ENCODE measurements at places on chromosomes 5 and 9.

DNA sequence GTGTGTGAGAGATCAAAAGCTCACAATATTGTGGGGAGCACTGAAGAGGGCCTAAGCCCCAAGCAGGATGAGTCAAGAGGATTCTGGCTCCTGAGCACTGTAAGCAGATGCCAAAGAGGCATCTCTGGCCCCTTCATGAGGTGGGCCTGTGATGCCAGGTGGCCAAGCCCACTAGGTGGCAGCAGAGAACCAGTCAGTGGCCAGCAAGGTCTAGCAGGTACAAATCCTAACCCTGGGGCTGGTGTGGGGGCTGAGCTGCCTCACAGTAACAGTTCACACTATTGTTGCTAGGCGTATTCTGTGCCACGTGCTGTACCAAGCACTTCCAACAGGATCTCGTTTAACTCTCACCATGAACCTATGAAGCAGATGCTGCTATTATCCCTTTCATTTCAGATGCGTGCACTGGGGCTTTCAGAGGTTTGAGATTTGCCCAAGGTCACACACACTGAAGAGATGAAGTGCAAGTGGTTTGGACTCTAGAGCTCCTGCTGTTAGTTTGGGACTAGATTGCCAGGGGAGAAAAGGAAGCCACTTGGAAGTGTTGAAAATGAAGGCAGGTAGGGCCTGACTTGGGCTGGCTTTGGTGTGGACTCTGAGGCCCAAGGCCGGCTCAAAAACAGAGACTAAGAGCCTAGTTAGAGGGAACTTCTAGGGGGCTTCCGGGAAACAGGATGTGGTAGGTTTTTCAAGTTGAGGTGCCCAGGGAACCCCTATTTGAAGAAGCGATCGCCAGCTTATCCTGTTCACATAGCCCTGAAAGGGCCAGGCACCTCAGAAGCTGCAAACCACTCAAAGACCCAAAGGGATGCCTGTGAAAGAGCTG lies 4.4 kb upstream of the MLANA start:
- DNase-seq, result peak; percentile 74

GRCh38 chr9:132348676-132349075 lies 6.1 kb downstream of the SETX start:
- no peak for DNase-seq

GRCh38 chr9:124354346-124355038 lies 60.8 kb downstream of the PSMB7 start:
- no peak for DNase-seq

GRCh38 chr5:180080486-180081280 lies 9.1 kb upstream of the RNF130 start:
- DNase-seq, result no peak

DNA sequence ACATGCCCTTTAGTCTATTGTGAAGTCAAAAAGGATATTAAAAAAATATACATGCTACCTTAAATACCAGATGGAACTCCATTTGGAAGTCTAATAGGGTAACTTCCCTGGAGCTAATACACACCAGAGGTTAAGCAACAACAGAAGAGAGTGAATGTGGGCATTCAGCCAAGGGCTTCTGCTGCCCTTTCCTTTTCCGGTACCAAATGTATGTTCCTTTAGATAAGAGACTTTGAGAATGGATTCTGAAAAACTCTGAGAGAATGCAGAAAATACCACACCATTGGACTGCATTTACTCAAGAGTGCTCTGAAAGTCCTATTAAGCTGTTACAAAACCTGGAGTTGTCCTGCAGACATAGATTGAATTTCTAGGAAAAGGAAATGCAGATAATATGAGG lies 23.8 kb upstream of the TRPM3 start:
- no peak for DNase-seq

DNA sequence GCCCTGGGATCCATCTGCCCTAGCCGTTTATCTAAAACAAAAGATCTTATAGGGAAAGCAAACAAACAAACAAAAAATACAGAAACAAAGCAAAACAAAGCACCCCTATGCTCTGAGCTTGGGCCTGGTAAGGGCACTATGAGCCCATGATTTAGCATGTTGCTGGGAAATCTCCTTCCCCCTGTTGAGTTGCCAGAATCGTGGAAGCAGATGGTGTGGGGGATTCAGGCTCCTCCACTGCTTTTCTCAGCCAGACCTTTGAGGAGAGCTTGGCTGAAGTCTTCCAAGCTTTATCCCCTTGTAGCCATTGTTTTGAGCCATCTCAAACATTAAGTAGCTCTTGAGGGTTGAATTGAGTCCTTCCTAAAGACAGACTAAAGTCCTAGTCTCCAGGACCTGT lies 29.9 kb downstream of the TMC1 start:
- no peak for DNase-seq

- DNase-seq, result no peak
Measured at GRCh38 chr5:8520917-8521316, 652.0 kb downstream of the MTRR start.

DNA sequence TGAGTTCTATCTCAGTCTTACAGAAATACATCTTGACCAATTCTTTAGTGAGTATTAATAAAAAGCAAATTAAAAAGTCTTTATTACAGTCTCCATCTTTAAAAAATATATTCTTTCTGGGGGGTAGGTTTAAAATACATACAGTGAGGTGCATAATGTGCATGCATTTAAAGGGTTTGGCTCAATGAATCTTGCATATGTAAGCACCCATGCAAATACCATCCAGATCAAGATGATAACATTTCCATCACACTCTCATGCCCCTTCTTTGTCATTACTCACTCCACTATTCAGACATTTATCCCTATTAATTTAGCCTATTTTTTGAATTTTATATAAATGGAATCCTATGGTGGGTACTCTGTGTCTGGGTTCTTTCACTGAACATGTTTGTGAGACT lies 113.0 kb downstream of the APBA1 start:
- no peak for DNase-seq

GRCh38 chr5:42252306-42252705 lies 170.9 kb upstream of the GHR start:
- DNase-seq, result no peak

GRCh38 chr9:87128844-87129493 lies 181.7 kb upstream of the GAS1 start:
- no peak for DNase-seq

DNA sequence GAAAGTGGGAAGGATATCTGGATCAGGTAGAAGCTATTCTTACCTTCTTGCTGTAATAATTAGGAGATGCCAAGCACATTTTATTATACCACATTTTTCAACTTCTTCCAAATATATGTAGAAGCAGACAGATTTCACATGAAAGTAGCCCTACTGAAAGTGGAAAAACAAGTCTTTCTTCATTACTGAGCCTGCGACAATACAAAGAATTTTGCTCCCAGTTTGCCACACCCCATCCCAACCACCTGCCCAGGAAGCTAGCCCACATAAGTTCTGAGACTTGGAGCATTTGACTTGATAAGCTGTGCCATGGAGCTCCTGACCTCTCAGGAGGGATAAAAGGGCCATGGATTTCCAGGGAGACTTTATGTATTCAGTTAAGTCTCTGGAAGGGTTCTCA lies 249.1 kb upstream of the ADCY2 start:
- DNase-seq, result no peak

DNA sequence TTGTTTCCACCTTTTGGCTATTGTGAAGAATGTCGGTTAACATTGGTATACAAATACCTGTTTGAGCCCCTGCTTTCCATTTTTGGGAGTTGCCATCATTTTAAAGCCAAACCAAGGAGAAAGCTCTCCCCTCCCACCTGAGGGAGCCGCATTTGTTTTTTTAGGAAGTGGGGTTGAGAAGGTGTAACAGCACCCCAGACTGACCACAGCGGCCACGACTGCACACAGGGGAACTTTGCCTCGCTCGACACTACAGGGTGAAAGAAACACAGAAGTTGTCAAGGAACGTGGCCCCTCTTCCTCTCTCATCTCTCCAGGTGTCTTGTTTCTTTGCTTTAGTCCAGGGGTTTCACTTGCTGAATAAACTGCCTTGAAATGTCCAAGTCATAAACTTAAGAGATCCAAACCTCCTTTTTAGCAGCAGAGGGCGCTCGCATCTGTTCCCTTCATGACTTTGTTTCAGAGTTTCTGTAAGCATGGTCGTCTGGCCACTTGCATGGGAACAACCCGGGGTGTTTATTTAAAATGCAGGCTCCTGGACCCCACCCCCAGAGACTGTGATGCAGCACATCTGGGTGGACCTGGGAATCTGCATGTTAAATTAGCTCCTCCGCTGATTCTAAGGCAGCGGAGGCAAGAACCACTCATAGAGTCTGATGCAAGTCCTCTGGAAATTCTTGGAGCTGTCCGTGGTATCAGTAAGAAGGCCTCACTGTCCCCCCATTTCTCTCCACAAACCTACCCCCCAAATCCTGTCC lies 2.1 kb upstream of the TTLL11 start:
- peak; percentile 48 for DNase-seq

DNA sequence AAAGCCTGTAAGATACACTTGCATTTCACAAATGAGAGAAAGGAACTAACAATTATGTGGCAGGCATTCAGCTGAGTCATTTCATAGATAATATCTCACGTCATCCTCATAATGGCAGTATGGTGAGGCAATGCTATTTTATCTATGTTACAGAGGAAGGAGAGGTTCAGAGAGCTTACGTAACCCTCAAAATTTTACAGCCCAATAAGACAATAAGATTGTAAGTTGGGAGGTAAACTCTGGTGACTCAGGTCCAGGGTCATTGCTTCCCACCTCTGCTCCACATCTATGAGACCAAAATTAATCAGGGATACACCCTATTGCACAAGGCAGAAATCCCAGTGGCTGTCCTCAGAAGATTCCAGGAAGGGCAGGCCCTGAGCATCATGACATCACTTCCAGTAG lies 309.7 kb downstream of the NSG2 start:
- no peak for DNase-seq

DNA sequence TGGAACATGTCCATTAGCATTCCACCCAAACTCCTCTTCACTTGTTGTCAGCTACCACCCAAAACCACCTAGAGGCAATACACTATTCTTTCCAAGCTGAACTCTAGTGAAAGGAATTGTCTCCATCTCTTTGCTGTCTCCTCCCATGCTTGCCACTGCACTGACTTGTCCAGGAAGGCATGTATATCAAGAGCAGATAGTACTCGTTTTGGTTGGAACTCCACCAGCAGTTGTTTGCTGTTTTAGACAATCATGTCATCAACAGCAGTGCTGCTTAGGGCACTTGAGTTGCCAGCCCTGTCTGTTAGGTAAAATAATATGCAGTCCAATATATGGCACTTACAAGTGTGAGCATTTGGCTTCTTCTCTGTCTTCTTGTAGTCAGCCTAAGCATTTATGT lies 80.0 kb upstream of the SAP30L start:
- DNase-seq, result no peak

GRCh38 chr9:137095664-137096517 lies 9.1 kb downstream of the MAN1B1 start:
- DNase-seq, result no peak

Measured in NCI-H1930 (cell line).